ENCODE measurements at places on chromosomes 11 and 22.
A peak's percentile ranks its signal among the peaks of the same experiment; 100 is the strongest.

DNA sequence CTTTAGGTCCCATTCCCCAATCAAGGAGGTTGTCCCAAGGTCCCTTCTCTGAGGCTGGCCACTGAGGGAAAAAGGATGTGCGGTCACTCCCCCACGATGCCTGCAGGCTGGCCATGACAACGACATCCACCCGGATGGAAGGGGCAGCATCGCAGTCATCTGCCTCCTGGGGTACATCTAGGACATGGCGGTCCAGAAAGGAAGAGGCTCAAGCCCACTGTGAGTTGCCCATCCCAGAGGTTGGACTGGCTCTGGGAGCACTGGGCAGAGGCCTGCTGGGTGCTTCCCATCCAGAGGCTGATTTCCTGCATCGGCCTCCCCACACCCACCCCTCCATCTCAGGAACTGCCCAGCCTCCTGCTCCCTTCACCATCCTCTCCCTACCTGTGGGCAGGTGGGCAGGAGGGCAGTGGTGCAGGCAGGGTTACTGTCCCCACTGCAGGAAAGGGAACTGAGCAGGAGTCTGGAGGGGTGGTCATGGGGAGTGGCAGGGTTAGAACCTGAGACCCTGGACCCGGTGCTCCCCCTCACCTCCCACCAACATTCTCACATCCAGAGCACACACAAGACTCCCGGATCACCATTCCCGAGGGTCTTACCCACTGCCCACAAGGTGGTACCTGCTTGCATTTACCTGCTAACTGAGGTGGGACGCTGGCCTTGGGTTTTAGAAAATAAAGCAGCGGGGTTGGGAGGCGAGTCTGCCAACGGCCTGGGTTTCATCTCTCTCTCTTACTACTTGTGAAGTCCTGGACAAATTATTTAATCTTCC, 4.4 kb downstream of the RCE1 start:
- DNase-seq = no peak

GRCh38 chr11:74311352-74311926, at the start of gene P4HA3:
P4HA3 (minus strand) TSS chr11:74311640; CDS start chr11:74311611, 29 bp downstream.
- peak; percentile 15 for DNase-seq

GRCh38 chr11:7600205-7600775, 73.0 kb downstream of the CYB5R2 start:
- no peak for DNase-seq

DNA sequence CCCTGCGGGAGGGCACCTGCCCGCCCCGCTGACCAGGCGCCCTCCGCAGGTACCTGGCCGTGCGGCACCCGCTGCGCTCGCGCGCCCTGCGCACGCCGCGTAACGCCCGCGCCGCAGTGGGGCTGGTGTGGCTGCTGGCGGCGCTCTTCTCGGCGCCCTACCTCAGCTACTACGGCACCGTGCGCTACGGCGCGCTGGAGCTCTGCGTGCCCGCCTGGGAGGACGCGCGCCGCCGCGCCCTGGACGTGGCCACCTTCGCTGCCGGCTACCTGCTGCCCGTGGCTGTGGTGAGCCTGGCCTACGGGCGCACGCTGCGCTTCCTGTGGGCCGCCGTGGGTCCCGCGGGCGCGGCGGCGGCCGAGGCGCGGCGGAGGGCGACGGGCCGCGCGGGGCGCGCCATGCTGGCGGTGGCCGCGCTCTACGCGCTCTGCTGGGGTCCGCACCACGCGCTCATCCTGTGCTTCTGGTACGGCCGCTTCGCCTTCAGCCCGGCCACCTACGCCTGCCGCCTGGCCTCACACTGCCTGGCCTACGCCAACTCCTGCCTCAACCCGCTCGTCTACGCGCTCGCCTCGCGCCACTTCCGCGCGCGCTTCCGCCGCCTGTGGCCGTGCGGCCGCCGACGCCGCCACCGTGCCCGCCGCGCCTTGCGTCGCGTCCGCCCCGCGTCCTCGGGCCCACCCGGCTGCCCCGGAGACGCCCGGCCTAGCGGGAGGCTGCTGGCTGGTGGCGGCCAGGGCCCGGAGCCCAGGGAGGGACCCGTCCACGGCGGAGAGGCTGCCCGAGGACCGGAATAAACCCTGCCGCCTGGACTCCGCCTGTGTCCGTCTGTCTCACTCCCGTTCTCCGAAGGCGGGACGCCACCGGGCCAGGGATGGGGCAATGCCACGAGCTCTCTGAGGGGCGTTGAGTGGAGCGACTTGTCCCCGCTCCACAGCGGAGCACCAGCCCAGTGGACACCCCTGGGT, 1.8 kb downstream of the GALR3 start:
- DNase-seq = no peak

DNA sequence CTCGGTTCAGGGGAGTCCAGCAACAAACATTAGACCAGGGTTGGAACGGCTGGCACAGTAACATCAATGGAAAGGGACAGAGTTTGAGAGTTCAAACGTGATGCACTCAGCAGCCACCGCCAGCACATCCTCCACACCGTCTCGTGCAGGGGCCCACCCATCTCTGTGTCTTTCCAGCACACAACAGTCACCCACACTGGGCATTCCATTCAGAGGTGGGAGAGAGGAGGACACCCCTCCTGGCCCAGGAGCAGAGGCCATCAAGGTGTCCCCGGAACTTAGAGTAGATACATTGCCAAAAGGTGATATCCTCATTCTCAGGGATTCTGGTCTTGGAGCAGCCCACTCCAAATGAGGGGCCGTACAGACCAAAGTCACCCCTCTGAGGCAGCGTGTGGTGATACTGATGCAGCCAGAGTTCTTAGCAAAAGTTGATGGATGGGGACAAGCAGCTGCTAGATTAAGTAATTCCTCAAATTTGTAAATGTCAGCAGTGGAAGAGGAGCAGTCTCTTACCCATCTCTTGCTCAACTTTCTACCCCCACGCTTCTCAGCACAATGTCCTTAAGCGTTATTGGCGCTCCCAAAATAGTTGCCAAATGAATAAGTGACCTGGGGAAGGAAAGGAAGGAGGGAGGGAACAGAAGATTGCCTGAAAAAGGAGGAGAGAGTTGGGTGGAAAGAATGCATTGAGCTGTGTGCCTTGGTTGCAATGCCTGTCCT, 5.5 kb downstream of the SNAP29 start:
- no peak for DNase-seq

GRCh38 chr11:131178020-131178419, 192.4 kb upstream of the NTM start:
- no peak for DNase-seq

GRCh38 chr11:134668076-134668475, 256.0 kb upstream of the B3GAT1 start:
- no peak for DNase-seq

DNA sequence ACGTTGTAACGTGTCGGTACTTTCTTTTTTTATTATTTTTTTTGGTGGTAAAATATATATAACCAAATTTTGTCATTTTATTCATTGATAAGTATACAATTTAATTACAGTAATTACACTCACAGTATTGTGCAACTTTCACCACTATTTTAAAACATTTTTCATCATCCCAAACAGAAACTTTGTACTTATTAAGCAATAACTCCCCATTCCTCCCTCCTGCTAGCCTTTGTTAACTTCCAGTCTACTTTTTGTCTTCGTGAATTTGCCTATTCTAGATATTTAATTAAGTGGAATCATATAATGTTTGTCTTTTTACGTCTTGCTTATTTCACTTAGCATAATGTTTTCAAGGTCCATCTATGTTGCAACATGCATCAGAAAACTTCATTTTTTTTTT, 58.5 kb downstream of the STIM1 start:
- DNase-seq = no peak

- DNase-seq = no peak
Measured at GRCh38 chr22:26234296-26234695, 65.0 kb downstream of the SEZ6L start.

GRCh38 chr22:36029406-36029755, 757 bp upstream of the RBFOX2 start:
- no peak for DNase-seq

DNA sequence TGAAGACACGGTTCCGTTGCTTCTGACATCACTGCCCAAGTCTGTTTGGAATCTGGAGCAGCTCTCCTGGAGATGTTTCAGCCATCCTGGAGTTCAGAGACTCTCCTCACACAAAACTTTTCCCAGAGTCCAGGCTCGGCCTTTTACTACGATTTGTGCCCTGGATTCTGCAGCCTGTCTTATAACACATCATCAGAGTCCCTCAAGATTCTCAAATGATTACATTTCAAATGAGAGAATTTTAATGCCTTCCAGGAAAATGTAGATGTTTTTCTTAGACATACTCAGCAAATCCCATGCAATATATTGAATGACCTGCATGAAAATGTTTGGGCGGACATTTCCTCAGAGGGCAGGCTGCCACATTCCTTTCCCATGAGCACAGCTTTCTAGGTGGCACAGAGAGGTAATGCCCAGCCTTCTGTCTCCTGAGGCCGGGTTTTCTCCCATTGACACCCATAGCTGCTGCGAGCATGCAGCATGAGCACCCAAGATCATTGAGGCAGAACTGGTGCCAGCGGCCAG, 129.1 kb downstream of the SNX19 start:
- no peak for DNase-seq

DNA sequence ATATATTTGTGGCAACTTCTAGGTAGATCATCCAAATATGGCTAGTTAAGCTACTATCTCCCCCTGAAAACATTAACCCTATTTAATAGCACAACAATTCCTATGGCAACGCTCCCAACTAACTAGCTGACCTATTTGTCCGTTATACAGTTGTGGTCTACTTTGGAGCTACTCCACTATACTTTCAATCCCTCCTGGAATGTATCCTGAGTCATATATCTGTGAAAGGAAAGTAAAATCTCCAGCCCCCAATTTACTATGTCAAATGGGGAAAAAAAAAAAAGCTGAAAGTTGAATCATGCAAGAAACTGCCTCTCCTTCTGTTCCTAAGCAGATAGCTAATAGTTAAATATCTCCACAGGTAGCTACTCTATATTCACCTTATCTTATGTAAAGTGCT, 128.5 kb downstream of the CD44 start:
- DNase-seq = no peak

DNA sequence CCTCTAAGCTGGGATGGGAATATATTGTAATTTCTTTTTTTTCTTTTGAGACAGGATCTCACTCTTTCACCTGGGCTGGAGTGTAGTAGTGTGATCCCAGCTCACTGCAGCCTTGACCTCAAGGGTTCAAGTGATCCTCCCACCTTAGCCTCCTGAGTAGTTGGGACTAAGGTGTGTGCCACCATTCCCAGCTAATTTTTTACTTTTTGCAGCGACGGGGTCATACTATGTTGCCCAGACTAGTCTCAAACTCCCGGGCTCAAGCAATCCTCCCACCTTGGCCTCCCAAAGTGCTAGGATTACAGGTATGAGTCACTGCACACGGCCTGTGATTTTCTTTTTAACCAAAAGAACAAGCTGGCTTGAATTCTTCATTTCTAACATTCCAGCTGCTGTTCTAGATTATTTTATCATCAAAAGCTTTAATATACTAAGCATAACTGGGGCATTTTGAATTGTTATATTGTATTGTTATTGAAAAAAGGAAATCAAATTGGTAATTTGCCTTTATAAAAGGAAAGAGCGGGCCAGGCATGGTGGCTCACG, 26.8 kb upstream of the PPP2R1B start:
- no peak for DNase-seq

GRCh38 chr22:35620624-35621251, 3.6 kb upstream of the MB start:
- DNase-seq = no peak

DNA sequence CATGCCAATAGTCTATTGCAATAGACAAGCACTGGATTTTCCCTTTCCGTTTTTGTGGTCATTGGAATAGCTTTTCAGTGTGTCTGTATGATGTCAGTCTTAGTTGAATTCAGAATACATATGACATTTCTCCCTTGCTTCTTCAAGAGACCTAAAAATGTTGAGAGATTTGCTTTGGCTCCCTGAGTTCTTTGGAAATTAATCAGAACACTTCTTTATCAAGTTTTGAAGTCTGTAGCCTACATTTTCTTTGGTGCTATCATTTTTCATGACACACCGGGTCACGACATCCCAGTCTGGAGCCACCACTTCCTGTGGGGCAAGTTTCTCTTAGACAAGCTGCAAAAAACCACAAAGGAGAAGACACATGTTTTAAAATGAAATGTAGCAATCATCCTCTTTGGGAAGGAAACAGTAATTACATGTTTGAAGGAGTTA, 847.1 kb downstream of the OPCML start:
- no peak for DNase-seq

DNA sequence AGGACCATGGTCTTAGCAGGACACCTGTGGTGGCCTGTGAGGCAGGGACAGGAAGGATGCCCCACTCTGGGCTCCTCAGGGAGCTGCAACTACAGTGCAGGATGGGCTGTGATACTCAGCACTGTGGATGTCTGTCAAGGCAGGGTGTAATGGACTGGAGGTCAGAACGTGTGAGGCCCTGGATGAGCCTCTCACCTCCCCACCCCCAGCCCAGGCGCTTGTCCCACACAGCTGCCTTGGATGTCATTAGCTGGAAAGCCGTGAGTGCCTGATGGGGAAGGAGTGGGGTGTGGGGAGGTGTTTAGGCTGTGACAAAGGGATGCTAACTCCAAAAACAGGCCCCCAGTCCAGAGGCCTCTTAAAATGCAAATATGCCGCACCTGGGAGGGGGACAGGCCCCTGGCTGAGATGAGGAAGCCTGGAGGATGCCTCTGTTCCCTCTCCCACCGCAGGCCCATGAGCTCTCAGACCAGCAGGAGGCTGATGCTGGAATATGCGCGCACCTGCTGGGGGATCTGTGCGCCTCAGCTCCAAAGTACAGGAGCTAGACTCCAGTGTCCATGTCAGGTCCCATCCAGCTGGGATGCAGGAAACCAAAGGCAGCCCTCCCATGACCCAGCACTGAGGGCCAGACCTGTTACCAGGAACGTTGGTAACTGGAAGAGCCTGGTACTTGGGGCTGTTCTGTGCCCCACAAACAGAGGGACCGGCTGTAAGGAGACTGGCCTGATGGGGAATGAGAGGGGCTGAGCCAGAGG, 25.1 kb downstream of the RSPH14 start:
- no peak for DNase-seq

- DNase-seq = no peak
Measured at GRCh38 chr11:4809246-4809645, 5.1 kb upstream of the OR52R1 start.

DNA sequence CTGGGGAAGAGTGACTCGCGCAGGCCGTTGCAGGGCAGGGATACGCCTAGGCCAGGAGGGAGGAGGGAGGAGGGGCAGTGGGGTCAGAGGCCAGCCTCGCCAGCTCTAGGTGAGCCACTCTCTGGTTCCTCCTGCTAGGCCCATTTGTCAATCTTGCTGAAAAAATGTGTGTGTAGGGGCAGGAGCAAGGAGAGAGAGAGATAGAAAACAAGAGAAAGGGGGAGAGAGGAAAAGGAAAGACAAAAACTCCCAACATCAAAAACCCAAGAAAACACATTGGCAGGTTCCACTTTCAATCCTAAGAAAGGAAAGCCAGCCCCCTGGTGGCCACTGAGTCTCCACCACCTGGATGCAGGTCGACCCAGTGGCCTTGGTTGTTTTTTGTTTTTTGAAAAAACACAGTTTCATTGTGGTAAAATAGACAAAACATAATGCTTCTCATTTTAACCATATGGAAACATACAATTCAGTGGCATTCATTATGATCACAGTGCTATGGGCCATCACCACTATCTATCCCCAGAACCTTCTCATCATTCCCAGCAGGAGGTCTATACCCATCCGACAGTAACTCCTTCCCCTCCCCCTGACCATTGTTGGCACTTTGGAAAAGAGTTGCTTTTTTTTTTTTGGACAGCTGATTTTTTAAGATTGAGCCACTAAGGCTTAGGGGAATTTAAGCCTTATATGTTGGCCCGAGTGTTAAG, 10.9 kb downstream of the OMP start:
- DNase-seq = no peak
